Esophagus squamous epithelium (tissue), 5 donors: ENCODE measurements at places on chromosomes 11 and 22. TPM values are rescaled to one million over a fixed set of nuclear protein-coding genes. Genes with fewer than 3 reads are reported as not detected.

DNA sequence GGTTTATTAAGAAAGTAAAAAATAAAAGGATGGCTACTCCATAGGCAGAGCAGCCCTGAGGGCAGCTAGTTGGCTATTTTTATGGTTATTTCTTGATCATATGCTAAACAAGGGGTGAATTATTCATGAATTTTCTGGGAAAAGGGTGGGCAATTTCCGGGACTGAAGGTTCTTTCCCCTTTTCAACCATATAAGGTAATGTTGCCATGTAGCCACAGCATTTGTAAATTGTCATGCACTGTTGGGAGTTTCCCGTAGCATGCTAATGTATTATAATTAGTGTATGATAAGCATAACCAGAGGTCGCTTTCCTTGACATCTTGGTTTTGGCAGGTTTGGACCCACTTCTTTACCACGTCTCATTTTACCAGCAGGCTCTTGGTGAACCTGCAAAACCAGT lies 610.4 kb upstream of the B3GAT1 start:
- no peak for DNase-seq

DNA sequence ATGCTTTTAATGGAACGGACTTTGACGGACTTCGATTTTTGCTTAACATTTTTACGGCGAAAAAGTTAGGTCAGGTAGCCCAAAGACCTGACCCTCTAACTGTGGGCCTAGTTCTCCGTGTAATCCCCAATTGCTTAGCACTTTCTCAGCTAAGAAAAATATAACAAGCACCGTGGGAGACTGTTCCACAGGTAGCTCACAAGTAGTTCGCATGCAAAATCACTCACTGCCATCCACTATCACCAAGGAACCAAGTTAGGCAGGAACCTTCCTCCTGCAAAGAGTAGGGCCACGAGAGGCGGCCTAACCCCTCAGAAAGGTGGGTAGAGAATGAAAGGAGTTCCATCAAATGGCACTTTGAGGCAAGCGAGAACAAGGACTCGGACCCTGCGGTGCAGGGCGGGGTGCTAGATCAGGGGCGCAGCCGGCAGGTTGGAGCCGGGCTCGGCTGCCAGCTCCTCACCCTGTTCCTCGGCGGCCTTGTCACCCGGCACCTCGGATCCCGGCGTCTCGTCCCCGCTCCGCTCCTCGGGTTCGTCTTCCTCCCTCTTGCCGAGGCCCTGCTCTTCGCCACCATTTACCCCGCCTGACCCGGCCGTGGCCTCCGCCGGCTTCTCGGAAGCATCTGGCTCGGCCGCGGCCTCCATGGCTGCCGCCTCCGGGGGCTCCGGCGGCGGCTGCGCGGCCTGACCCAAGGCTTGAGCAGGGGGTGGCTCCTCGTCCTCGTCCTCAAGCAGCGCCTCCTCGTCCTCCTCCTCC lies 922 bp downstream of the HNRNPUL2 start:
- no peak for DNase-seq

DNA sequence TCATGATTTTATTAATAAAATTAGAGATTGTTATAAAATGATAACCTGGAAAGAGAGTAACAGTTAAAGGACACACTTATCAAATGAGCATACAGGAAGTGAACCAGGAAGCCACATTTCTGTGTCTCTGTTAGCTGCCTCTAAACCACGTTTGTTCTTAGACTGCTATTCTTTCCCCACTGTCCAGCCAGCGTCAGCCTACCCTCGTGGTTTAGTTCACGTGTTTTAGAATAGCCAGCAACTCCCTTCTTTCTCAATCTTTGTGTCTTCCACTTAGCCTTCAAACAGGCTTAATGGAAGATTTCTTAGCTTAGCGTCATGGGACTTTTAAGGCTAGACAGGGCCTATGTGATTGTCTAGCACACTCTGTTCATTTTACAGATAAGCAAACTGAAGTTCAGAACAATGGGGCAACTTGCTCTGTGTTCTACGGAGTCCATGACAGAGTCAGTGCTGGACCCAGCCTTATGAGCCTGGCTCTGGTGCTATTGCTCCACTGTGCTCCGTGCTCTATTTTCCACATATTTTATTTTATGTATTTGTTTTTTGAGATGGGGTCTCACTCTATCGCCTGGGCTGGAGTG lies 27.2 kb downstream of the GRAMD1B start:
- no peak for DNase-seq

- DNase-seq: no peak
Measured at GRCh38 chr11:130023204-130023603, 20.6 kb upstream of the PRDM10 start.

DNA sequence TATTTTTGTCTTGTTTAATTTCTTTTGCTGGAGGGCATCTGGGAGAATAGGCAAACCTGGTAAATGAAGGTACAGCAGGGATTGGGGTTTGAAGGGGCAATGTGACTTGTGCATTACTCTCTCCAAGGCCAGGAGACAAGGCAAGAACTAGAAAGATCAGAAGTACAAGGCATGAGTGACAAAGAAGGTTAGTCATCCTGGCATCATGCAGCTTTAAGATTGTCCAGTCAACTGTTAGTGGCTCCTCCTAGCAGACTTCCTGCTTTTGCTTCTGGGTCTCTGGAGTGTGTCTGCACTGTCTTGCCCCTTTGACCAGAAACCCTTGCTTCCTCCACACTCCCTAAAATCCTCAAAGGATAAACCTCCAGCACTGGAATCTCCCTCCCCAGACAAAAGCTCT lies 27.2 kb upstream of the GLYATL1 start:
- DNase-seq: no peak

- DNase-seq: no peak
Measured at GRCh38 chr22:46622081-46622521, 1.9 kb downstream of the GRAMD4 start.

DNA sequence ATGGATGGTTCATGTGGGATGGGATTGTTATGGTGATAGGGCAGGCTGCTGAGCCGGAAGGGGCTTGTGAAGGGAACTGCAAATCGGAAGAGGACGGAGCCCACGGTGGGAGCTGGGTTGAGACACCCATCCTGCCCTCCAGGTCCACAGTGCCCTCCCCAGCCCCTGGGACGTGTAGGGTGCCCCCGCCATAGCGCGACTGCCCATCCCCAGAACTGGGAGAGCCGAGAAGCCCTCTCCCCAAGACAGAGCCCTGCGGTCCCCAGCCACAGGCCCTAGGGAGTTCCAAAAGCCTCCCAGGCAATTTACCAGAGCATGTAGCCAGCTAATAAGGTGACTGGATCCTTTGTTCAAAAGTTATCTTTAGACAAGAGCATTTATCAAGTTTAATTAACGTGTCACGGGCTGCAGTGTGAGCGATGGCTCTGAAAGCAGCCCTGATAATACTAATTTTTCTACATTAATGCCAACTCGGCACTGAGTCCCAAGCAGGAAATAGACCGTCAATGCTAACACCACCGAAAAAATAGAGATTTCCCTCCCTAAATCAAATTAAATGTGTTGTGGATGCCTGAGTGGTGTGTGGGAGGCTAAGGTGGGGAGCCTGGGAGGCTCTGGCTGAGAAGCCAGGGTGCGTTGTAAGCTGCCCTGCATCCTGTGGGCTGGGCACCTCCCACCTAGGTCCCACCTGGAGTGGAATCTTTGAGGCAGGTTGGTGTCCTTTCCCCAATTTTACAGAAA lies 76.8 kb upstream of the RTL6 start:
- DNase-seq: no peak

DNA sequence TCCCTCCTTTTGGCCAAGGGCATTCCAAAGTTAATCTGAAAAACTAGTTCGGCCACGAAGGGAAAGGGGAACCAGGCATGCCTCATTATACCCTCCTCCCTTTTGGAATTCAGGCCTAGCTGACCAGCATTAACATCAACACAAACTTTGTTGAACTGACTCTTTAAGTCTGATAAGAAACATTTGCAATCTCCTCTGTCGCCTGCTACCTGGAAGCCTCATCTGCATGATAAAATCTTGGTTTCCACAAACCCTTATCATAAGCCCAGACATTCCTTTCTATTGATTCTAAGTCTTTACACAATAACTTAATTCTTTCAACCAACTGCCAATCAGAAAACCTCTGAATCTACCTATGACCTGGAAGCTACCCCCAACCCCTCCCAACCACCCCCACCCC lies 11.4 kb downstream of the POGLUT3 start:
- no peak for DNase-seq

DNA sequence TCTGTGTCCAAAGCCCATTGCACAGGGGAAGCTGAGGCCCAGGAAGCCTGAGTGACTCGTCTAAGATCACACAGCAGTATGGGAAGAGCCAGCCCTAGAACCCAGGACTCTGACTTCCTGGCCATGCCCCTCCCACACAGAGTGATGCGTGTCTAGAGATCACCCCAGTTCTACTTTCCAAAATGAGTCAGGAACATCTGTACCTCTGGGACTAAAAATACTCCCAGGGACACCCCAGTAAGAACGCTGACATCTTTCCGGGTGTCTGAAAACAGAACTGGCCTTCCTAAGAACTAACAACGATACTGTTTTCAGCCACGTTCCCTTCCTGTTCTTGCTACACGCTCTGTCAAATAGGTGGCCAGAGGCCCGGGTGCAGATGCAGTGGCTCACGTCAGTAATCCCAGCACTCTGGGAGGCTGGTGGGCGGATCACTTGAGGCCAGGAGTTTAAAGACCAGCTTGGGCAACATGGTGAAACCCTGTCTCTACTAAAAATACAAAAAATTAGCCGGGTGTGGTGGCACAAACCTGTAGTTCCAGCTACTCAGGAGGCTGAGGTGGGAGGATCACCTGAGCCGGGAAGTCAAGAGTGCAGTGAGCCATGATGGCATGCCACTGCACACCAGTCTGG lies 21.7 kb upstream of the PDGFB start:
- DNase-seq: no peak

GRCh38 chr11:96905143-96905542 lies 515.3 kb downstream of the JRKL start:
- no peak for DNase-seq

GRCh38 chr11:778976-779954 lies 2.0 kb upstream of the GATD1 start:
- no peak for DNase-seq

DNA sequence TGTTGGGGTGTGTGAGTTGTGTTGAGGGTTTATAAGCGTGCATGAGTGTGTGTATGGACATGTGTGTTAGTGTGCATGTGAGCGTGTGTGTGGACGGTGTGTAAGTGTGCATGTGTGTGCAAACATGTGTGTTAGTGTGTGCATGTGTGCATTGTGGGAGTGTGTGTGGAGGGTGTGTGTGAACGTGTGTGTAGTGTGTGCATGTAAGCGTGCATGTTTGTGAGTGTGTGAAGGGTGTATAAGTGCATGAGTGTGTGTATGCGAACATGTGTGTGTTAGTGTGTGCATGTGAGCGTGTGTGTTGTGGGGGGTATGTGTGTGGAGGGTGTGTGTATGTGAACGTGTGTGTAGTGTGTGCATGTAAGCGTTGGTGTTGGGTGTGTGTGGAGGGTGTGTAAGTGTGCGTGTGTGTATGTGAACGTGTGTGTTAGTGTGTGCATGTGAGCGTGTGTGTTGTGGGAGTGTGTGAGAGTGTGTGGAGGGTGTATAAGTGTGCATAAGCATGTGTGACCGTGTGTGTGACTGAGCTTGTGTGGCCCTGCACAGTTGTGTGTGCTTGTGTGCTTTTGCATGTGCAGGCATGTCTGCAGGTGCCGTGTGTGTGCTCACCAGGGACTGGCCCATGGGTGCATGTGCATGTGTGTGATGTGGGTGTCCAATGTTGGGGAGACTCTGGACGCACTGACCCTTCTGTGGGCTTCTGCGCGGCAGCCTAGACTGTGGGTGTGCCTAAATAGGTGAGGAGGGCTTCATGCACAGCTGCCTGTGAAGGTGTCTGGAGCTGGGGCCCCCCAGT lies 866.2 kb downstream of the TBC1D22A start:
- no peak for DNase-seq

DNA sequence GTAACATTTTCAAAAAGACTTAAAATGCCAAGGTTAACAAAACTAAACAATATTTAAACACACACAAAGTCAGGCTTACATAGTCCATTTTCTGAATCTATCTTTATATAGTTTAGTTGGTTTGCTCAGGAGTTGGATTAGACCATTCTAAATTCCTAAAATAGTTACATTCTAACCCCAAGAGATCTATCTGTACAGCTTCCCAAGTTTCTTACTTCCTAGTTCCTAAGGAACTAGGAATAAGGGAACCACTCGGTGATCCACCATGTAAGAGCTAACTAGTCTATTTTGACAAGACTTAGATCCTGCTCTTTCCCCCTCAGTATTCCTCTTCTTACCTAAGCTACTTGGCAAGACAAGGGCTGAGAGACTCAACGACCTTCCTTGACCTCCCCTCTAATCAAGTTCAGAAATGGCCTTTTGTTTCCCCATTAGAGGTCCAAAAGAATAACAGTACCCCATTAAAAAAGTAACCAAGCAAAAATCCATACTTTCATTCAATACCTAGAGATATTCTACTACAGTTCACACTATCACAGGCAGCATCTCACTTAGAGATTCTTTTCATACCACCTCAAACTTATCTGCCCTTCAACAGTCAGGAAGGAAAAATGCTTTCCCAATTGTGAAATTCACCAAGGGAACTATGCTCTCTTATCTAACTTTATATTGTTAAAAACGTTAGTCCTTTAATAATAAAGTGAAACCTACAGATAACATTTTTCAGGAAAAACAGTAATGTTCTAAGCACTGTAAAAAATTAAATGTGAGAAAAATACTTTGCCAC lies 253.1 kb downstream of the TTC28 start:
- DNase-seq: no peak

The FGF3 gene
- not detected for total RNA-seq

The AGBL2 gene
- total RNA-seq: 0.35 TPM

The KDM4D gene
- 0.47 TPM for total RNA-seq

The SCUBE2 gene
- total RNA-seq: 0.97 TPM

The CCDC89 gene
- total RNA-seq: 2.1 TPM

The MPZL2 gene
- 491 TPM for total RNA-seq
